ENCODE measurements at places on chromosomes 16 and 17.

DNA sequence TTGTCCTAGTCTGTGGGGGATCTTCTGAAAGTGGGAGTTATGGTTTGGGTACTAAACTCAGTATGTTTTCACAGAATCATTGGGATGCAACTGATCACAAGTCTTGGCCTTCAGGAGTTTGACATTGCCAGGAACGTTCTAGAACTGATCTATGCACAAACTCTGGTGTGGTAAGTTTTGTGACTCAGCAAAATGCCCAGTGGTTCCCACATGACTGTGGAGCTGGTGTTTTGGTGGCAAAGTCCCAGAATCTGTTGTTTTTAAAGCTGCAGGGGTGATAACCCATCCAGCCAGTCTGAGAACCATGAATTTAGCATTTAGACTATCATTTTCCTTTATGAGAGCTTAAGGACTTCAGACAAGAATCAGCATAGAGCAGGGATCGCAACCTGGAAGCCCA, 40.6 kb downstream of the GDE1 start:
- DNase-seq = no peak

GRCh38 chr17:28174352-28175046, 132.0 kb downstream of the NLK start:
- peak; percentile 93 for DNase-seq

DNA sequence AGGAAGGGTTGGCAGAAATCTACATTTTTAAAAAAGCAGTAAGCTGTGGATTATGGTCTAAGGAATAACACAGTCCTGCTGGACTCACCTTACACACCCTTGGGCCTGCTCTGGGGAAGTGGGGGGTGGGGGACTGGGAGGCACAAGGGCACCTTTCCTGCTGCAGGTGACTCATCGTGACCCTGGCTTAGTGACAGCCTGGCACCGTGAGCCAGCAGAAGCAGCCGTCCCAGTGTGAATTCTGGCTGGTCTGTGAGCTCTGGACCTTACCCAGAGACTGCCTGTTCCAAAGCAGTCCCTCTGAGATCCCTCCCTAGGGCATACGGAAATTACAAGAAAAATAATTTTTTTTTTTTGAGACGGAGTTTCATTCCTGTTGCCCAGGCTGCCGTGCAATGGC, 4.2 kb upstream of the CRK start:
- DNase-seq = no peak

GRCh38 chr16:6892966-6893365, 439.7 kb upstream of the RBFOX1 start:
- no peak for DNase-seq

GRCh38 chr16:11639925-11640899, 28.0 kb upstream of the SNN start:
- DNase-seq = no peak

- no peak for DNase-seq
These were observed 188.5 kb upstream of the IRX3 start for GRCh38 chr16:54475019-54475601.

GRCh38 chr16:75420987-75421819, 12.1 kb downstream of the CFDP1 start:
- peak; percentile 35 for DNase-seq

DNA sequence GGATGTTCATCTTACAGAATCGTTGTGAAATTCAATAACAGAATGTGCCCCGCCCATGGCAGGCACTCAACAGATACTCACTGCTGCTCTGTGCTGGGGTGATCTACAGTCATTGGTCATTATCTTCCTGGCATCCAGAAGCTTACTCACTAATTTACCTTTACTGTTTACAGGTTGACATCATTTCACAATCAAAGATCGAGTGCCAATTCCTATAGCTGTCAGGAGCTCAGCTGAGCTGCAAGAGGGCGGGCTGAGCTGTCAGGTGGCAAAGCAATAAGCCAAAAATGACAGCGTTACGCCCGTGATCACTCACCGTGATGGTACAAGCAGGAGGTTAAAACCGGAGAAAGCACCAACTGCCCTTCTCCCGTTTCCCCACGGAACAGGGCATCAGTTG, 51.2 kb downstream of the LITAF start:
- no peak for DNase-seq

GRCh38 chr16:16828913-16829398, 450.0 kb downstream of the NPIPA7 start:
- no peak for DNase-seq

GRCh38 chr16:75702242-75702641, 981 bp upstream of the DUXB start:
- no peak for DNase-seq

GRCh38 chr17:52233632-52234031, 75.1 kb upstream of the CA10 start:
- DNase-seq = no peak

DNA sequence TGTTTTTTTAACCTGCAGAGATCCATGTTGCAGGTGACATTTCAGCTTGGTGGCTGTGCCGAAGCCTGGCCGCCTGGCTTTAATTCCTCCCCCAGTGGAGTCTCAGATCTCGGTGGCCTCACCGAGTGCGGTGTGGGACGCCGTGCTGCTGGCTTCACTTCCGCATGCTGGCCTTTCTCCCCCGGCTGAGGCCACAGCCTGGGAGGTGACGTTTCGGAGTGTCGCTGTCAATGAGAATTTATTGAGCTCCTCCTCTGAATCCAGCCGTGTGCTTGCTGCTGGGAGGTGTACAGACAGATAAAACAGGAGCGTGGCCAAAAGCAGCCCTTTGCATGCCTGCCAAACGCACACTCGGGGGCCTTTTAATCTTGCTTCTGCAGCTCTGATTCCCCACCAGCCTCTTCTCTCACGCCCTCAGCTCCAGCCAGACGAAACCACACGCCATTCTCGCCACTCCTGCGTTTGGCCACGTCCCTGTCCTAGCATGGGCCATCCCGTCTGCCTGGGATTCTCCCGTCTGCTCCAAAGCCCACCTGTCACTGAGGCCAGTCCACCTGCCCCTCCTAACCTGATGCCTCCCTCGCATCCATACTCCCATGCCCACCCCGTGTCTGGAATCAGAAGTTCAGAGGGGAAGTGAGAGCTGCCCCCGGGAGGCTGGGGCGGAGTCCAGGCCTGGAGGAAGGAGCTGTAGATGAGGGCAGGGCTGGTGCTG, 3.6 kb downstream of the GSE1 start:
- no peak for DNase-seq

GRCh38 chr16:74053826-74054225, 242.8 kb upstream of the PSMD7 start:
- no peak for DNase-seq

DNA sequence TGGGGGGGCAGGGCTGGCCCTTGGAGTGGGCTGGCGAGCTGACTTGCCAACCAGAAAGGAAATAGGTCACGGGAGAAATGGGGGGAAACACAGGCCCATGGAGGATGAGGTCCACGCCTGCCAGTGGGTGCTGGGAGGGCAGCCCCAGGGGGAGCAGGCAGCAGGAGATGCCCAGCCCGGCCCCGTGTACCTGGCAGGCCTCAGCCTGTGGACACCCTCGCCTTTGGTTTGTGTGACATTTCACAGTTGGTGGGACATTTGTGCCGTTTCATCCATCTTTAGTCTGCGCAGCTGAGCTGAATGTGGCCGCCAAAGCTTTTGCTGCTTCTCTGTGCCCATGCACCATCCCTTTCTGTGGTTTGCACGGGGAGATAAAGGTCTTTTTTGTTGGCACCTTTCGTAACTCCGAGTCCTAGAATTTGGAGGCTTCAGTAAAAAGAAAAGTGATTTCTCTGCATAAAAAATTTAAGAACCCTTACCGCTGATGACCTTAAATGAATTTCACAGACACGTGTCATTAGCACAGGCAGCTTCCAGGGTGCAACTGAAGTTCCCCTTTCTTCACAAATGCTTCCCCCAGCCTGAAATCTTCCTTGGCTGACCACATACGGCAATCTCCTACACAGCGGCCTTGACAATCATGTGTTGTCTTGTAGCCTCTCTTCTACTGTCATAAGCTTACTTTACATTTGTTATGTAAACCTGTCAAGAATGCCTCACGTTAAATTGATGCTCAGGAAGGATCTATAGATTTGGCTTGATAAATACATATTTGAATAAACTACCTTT, 193.6 kb downstream of the RPTOR start:
- DNase-seq = no peak

- DNase-seq = no peak
These were observed 1.7 kb downstream of the ORAI3 start for GRCh38 chr16:30950516-30951065.

GRCh38 chr17:76137001-76137350, 4.1 kb downstream of the FOXJ1 start:
- no peak for DNase-seq

DNA sequence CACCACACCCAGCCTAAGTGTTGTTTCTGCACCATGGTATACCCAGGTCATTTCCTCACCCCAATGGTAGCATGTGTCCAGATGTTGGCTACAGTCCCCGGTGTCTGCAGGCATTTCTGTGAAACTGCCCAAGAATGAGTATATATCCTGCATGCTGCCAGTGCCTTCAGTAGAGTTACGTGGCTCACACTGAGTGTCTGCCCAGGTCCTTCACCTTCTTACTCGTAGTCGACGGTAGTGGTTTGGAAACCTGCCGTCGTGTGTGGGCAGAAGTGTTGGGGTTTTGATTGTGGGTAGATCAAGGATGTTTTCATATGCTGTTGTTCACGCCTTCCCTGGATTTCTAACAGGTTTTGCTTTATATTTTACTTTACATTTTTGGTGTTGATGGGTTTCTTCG, 16.8 kb downstream of the TCF25 start:
- no peak for DNase-seq

DNA sequence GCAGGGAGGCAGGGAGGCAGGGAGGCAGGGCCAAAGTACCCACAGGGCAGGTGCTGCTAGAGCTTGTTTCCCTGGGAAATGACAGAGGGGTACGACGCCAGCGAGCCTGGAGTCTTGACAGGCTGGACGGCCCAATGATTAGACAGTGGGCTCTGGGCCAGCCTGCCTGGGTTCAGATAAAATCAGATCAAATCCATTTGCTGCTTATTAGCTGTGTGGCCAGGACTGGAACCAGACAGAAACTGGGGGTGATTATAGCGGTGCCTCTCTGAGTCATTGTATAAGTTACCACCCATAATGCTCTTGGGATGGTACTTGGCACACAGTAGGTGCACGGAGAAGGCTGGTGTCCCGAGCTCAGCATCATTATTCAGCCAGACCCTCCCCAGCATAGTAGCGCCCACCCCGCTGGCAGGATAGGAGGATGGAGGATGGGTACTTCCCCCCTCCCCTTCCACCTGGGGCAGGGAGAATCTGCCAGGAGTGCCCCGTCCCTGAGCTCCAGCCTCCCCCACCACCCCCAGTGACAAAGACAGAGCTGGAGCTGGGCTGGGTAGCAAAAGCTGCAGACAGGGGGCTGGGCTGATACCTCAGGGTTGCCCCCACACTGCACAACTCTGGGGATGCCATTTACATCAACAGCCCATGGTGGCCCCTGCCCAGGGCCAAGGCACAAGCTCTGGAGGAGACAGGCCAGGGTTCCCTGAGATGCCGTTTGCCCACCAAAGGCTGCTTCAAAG, 77.6 kb upstream of the TNRC6C start:
- no peak for DNase-seq

DNA sequence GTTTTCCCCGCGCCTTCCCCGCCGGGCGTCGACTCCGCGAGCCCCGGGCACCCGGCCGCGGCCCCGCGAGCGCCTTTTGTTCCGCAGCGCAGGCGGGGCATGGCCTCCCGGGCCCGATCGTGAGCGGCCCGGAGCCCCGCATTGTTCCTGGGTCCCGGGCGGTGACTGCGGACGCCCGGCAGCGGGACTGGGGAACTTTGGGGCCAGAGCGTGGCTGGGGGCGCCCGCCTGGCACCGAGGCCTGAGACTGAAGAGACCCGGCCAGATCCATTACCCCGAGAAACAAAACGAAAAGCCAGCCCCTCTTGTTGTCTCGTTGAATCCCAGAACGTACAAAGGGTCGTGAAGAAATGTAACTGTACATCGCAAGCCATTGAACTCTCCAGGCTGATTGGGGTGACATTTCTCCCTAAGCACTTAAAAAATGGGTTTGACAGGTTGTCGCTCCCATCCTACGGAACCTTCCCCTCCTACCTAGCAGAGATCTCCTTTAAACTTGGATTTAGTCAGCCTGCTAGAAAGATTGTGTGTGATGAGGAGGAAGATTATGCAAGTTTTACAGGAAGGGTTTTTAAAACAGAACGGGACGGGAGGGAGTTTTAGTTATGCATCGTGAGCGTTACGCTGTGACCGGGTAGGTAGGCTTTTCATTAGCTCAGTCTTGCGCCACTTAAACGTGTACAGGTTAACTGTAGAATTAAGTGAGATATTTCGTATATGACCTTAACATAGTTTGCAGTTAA, 825 bp downstream of the METTL9 start:
- no peak for DNase-seq

DNA sequence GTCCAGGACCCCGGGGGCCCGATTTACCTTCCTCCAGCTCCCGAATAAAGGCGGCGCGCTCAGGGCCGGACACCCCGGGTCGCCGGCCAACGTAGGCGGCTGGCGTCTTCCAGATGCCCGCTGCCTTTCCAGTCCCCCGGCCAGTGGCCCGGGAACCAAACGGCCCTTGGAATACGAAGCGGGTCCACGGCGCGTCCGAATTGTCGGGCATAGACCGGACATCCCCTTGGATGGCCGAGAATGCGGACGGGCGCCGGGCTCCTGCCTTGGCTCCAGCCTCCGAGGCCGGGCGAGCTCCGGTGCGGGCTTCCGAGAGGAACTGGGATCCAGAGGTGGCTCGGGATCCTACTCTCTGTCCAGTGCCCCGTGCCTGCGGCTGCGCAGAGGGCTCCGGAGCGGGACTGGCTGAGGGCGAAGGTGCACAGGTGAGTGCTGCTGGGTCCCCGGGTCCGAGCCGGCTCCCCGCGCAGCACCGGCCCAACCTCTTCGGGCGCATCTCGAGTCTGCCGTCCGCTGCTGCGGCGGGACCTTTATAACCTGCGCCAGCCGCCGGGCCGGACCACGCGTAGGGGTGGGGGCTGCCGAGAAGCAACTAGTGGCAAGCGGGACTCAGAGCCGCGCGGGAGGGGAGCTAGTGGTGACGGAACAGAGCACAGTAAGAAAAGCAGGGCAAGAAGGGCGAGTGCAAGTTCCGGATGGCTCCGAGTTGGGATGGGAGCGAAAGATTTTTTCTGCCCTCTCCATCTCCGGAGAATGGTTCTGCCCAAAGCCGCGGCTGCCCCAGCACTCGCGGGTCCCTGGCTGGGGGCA, at the start of gene HAP1:
Gene HAP1 (minus strand): TSS at position 505 of the 810 bp plus-strand sequence. CDS start 9 bp downstream, at position 496.
- DNase-seq = peak; percentile 70

DNA sequence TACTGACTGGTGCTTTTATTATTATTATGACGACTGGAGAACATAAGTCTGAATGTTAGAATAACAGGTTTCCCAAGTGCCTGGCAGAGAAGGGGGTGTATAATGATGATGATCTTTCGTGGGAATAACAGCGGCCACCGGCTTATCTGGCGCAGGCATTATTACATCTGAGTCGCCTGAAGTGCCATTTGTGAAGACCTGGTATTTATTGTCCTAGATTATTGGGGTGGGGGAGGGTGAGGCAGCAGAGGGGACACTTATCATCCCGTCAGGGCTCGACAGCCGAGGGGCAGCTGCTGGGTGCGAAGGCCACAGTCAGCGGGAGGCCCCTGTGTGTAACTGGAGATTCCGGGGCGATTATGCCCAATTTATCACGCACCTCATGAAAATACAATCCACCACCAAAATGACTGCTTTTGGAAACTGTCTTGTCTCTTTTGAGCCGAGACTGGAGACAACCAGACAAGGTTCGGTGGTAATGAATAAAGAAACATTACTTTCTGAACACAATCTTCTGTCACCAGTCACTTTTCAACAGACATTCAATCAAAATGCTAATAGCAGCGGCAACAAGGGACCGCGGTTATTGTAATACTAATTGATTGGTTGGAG, 199.3 kb downstream of the CCDC182 start:
- DNase-seq = peak; percentile 41

GRCh38 chr17:57735230-57735629, 9.9 kb downstream of the CCDC182 start:
- DNase-seq = no peak

Data from NCI-H1417 (cell line).